Mesothelial cell of epicardium (in vitro differentiated cells): ENCODE measurements at places on chromosomes 6 and 20.
A peak's percentile ranks its signal among the peaks of the same experiment; 100 is the strongest.

DNA sequence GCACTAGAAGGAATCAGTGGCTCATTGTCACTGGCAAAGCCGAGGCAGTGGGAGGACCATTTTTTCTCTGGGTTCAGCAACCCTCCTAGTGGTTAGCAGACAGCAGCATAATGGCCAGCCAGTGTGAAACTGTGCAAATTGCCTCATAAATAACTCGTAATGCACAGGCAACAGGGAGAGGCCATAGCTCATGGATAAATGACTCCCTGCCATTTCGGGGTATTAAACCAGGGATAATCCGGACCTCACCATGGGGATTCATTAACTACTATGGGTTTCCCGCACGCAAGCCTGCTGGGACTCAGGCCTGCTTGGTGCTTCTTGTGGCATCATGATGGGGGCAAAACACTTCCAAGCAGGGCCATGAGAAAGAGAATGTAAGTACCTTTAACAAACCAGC is 158.2 kb upstream of the CHD6 start:
- no peak for DNase-seq

DNA sequence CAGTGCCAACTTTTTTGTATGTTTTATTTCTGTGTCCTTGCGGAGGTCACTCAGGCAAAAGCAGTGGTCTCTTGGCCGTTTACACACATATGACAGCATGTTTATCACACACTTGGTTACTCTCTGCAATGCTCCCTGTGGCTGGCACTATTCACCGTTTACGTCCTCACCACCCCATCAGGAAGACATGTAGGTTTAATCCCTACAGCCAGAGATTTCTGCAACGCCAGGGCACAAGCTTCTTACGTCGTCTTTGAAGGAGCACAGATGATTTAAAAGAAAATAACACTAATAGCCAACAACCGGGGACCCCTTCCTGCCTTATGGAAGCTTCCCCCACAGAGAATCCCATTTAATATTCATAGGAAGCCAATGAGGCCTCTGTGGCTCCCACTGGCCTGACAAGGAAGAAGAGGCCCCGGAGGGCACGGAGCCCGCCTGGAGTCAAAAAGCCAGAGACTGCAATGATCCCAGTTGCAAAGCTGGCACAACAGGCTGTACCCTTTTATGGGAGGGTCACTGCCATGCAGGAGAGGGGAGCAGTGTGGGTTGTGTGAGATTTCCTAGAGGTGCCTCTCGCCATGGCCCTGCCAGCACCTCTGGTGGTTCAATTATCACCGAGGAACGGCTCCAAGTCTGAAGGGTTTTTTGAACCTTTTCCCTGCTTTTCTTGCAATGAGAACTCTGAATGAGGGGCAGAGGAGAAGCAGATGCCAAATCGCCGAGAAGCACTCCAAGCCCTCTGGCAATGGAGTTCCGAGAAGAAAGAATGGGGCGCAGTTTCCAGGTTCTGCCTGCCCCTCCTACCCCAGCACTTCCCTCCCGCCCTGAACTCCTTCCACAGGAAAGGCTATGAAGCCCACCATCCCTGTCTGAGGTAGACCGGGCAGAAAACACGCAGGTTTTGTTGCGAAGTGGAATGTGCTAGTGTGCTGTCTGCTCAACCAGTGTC is 96.2 kb downstream of the THBS2 start:
- DNase-seq, result no peak

- no peak for DNase-seq
These were observed 253.0 kb downstream of the ARID1B start for GRCh38 chr6:157029980-157030690.

DNA sequence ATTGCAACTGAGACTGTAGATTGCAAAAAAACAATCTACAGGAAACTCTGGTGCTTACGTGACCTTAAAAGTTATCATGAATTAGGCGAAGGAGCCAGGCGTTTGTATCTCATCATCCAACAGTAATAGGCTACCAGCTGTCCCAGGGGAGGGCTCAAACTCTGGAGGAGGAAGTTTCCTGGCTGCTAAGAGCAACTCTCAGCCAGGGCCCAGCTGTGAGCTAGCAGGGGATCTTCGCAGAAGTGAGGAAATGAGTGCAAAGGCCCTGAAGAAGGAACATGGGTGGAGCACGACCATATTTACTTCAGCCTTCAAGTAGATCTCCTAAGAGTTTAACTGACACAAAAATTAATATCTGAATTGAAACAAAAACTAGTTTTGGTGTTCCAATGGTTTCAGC is 686.9 kb upstream of the MAP3K7 start:
- no peak for DNase-seq

DNA sequence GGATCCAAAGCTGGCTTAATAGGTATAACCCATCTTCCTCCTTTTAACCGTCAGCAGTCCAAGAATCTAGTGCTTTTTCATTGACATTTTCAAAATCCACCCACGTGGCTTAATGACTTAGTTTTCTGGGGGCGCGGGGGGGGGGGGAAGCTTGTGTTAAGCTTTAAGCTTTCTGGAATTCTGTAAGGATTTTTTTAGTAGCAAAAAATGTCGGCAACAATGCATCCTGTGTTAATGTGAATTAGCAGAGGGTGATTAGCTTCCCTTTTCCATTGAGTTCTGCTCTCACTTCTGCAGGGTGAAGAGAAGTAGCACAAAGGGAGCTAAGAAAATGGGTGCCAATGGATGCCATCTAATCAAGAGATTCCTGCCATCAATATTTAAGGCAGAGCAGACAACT is 348.2 kb downstream of the SAMD5 start:
- no peak for DNase-seq

GRCh38 chr6:2179950-2180349 is 65.5 kb downstream of the GMDS start:
- DNase-seq, result no peak

DNA sequence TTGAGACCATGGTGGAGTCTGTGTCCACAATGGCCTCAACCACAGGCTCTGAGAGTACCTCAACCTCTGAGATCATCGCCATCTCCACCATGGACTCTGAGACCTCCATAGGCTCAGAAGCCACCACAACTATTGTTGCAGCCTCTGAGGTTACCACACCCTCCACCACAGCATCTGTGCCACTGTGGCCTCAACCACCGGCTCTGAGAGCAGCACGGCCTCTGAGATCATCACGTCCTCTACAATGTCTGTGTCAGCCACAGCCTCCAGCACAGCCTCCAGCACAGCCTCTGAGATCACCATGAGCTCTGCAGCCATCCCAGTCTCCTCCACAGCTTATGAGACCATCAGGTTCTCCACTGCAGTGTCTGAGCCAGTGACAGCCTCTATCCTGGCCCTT is 19.4 kb upstream of the MUC21 start:
- no peak for DNase-seq

DNA sequence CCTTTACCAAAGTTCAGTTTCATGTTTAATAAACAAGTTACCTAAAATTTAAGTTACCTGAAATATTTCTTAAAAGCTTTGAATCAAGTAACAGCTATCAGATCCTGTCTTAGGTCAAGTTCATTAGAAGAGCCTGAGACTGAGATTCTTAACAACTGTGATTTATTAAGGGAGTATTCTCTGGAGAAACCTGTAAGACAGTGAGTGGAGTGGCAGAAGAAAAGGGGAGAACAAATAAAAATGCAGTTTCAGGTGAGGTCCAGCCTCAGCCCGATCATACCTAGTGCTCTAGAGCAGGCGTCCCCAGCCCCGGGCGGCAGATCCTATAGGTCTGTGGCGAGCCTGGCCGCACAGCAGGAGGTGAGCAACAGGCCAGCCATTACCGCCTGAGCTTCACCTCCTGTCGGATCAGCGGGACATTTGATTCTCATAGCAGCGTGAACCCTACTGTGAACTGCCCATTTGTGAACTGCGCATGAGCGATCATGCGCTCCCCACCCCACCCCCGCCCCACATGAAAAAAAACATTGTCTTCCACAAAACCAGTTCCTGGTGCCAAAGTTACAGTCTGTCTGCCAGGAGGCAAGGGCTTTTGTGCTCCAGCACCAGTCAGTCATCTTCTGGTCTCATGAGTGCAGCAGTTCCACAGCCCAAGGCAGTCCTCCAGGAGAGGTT is 59.2 kb upstream of the ADGRB3 start:
- DNase-seq, result no peak

DNA sequence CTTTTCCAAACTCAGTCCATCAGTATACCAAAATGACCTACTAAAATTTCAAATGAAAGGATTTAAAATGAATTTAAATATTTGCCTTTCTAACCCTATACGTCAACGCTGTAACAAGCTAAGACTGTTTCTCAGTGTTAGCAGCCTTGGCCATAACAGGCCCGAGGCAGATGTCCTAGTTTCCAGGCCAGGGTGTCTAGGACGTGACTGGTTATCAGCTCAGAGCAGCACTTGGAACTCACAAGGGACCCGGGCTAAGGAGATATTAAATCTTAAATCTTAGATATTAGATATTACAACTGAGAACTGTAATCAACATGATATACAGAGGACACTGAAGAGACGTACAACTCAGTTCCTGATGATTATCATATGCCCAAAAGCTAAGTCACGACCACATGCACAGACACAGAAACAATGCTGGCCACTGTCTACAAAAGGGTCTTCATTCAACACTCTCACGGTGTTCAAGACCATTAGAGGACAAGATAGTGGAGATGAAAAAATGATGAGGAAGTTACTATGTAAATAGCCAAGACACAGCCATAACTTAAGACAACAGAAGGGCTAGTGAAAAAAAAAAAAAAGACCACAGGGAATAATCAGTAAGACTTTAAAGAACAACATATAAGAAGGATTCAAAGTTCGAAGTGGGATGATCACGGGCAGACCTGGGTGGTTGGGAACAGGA is at the start of gene CLDN20:
Gene CLDN20, plus strand, starts transcription at position 641 of the 691 bp plus-strand sequence. CDS start 11,707 bp downstream, outside the sequence.
- no peak for DNase-seq

- no peak for DNase-seq
These were observed 18.1 kb downstream of the PDRG1 start for GRCh38 chr20:31933698-31934097.

GRCh38 chr20:19598117-19598850 is 159.8 kb upstream of the RIN2 start:
- no peak for DNase-seq

GRCh38 chr6:167984144-167984719 is 13.2 kb upstream of the KIF25 start:
- no peak for DNase-seq

DNA sequence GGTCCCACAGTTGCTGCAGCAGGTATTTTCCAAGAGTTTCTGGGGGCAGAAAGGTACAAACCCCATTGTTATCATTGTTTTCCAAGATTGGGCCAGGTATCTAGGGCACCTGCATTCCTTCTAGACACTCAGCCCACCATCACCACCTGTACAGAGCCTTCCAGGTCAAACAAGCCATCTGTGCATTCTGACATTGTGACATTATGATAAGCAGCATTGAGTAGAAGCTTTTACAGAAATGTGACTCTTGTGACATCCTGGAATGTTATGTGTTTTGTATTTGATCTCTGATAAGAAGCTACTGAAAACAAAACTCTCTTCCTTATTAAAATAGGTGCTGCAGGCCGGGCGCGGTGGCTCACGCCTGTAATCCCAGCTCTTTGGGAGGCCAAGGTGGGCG is 128.1 kb upstream of the CCN2 start:
- DNase-seq, result no peak

DNA sequence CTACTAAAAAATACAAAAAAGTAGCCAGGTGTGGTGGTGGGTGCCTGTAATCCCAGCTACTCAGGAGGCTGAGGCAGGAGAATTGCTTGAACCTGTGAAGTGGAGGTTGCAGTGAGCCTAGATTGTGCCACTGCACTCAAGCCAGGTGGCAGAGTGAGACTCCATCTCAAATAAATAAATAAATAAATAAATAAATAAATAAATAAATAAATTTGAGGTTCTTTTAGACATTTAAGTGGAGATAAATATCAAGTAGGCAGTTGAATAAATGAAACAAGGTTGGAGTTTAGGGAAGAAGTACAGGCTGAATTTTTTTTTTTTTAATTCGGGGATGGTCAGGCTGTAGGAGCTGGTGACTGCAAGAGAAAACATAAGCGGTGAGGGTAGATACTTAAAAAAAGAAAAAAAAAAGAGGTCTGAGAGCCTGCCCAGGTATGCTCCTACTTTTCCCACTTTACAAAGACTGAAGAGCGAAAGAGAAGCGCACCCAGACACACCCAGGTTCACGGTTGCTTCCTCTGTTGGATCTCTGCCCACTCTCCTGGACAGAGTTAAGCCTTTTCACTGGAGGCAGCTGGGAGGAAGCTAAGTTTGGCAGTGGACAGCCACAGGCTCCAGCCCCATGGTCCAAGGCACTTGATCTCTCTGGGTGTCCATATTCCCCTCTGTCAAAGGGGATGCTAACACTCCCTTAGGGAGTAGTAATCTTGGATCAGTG is 100.9 kb upstream of the PRDM1 start:
- no peak for DNase-seq

DNA sequence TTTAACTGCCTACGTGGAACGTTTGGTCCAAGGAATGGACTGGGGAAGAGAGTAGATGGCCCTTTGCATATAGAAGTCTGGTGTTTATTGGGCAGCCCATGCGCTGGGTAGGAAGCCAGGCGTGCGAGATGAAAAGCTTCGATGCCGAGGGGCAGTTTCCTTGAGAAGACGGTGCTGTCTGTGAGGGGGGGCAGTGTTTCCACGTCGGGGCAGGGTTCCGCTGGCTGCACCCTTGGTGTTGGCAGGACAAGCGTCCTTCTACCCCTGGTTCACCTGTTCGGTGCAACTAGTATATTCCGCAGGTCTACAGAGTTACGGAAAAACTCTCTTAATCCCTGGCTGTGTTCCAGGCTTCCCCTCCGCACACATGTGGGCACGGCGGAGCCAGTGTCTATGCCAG is 88.2 kb downstream of the SMOC2 start:
- DNase-seq, result no peak

GRCh38 chr6:72622094-72622940 is 453 bp downstream of the KCNQ5 start:
- peak; percentile 30 for DNase-seq

DNA sequence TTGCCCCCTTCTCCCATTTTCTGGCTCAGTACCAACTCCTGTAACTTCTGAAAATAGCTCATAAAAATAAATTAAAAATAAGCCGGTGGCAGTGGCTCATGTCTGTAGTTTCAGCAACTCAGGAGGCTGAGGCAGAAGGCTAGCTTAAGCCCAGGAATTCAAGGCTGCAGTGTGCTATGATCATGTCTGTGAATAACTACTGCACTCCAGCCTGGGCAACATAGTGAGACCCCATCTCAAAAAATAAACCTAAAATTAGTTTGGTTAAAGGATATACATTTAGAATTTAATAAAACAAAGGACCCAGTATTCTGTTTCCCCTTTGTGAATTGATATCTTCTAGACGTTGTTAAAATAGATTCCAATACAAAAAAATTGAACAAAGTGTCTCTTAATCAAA is 10.5 kb downstream of the PRDM13 start:
- no peak for DNase-seq
